ENCODE measurements at places on chromosomes 6 and 20.

- no peak for DNase-seq
These were observed 17.8 kb downstream of the SLC22A1 start for GRCh38 chr6:160139420-160139851.

GRCh38 chr6:42095776-42096541, 45.6 kb downstream of the TAF8 start:
- no peak for DNase-seq

- no peak for DNase-seq
These were observed at the start of gene NINL for GRCh38 chr20:25584905-25585704. Gene NINL (minus strand): TSS chr20:25585531. CDS start chr20:25526587, 58,944 bp downstream.

GRCh38 chr20:46735436-46735835, 26.0 kb downstream of the SLC2A10 start:
- DNase-seq = no peak

- no peak for DNase-seq
These were observed 13.3 kb downstream of the MCHR2 start for GRCh38 chr6:99980741-99981140.

DNA sequence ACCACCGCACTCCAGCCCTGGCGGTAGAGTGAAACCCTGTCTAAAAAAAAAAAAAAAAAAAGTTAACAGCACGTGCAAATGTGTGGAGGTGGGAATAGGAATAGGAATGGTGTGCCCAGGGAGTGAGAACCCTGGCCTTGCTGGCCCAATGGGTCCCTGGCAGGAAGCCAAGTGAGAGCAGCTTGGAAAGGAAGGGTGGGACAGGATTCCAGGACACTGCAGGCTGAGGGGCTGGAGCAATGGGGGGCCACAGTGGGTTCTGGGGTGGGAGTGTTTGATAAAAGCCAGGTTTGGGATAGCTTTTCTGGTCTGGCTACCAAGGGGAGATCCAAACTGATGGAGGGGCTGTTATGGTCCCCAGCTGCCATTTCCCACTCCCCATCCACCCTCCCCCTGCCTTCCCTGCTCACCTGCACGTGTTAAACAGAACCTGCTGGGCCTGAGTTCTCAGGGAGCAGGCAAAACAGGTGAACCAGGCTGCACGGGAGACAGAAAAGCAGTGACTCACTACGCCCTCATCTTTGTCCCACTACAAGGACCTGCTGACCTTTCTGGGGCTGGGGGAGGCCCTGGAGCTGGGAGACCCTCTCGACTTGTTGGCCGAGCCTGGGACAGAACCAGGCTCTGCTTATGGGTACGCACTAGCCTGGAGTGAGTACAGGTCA, 3.3 kb downstream of the SUN5 start:
- no peak for DNase-seq

GRCh38 chr6:144283646-144284477, 1.3 kb upstream of the UTRN start:
- DNase-seq = peak; percentile 18

DNA sequence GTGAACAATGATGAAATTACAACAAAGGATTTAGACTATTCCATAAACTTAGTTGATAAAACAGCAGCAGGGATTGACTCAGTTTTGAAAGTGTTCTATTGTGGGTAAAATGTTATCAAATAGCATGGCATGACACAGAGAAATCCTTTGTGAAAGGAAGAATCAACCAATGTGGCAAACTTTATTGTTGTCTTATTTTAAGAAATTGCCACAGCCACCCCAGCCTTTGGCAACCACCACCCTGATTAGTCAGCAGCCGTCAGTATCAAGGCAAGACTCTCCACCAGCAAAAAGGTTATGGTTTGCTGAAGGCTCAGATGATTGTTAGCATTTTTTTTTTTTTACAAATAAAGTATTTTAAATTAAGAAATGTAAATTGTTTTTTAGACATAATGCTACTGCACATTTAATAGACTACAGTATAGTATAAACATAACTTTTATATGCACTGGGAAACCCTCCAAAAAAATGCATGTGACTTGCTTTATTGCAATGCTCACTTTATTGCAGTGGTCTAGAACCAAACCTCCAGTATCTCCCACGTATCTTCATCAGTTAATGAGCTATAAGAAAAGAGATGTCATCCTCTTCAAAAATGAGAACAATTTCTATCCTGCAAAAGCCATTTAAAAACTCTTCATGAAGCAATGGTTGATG, 162.7 kb downstream of the SOBP start:
- DNase-seq = peak; percentile 53

DNA sequence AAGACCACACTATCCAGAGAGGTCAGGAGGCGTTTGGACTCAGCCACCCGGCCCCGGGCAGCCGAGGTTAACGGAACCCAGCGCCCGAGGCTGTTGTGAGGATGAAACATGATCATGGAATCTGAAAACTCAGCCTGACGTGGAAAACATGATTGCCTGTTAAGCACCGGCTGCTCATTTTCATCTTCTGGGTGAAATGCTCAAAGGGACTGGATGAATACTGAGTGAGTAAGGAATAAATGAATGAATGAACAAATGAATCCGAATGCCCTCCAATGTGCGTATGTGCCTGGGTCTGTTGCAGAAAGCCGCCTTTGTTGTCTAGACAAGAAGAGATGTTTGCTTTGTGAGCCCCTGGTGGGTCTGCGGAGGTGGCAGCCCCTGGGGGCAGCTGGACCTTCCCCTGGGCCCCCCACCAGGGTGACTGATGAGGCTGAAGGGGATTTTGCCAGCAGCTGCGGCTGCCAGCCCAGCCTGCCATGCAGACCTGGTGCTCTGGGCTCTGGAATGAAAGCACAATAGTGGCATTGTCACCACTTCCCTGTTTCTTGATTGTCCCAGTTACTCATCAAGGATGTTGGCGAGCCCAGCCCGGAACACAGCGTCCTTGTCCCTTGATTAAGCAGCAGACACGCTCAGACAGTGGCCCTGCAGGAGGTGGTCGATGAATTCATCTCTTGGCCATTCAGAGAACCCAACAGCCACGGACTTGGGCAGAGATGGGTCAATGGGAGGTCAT, 211.1 kb downstream of the ANKRD60 start:
- no peak for DNase-seq

DNA sequence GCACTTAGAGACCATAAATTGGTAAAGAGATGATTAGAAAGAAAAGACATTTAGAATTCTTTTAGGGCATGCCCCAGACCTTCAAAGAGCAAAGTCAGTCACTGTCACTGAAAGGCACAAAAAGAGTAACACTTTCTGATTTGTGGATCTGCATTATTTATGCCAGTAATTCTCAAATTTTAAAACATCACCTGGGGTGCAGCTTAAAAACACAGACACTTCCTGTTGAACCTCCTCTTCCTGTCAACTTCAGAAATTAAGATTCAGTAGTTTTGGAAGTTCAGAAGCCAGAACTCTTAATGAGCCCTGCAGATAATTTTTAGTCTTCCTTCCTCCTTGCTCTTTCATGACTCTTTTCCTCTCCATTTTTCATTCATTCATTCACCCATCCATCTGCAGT, 137.5 kb downstream of the NRN1 start:
- no peak for DNase-seq

DNA sequence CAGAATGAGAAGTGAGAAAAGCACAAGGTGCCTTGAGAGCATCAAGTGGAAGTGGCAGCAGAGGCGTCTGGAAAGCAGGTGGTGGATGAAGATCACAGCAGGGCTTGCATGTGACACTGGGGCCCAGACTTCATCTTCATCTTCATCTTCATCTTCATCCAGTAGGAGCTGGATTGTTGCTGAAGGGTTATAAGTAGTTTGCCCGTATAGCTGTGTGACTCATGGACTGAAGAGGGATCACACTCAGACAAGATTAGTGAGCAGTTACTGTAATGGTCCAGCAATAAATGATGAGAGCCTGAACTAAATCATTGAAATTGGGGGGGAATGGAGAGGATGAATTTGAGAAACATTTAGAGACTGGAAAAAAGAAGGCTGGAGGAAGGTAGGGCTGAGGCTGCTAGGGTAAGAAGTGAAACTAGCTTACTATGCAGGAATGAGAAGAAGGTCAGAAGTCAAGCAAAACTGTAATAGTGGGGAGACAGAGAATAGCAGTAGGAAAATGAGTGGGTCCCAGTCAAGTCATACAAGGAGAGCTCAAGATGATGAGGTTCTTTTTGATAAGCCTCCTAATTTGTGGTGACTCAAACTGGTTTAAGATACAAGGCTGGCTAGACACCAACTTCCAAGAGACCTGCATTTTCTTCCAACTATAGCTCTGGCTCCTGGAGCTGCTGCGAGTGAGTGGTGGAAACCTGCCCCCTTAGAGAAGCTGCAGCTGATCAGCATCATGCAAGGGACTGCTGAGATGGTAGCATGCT, 92.3 kb upstream of the BEND6 start:
- no peak for DNase-seq

GRCh38 chr6:7087491-7087979, 20.2 kb upstream of the RREB1 start:
- DNase-seq = no peak

DNA sequence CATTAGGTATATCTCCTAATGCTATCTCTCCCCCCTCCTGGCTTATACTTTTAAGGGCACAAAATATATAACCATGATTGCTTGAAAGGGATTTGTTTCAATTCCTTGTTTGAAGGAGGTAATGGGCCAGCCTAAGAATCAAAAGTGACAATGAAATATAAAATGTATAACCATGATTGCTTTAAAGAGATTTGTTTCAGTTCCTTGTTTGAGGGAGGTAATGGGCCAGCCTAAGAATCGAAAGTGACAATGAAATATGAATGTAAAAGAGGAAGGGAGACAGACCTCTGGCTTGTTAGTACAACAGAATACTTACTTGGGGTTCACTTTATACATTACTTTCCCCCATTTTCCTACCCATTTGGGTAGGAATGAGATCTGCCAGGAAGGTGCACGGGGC, 55.5 kb downstream of the FOXC1 start:
- DNase-seq = peak; percentile 87

DNA sequence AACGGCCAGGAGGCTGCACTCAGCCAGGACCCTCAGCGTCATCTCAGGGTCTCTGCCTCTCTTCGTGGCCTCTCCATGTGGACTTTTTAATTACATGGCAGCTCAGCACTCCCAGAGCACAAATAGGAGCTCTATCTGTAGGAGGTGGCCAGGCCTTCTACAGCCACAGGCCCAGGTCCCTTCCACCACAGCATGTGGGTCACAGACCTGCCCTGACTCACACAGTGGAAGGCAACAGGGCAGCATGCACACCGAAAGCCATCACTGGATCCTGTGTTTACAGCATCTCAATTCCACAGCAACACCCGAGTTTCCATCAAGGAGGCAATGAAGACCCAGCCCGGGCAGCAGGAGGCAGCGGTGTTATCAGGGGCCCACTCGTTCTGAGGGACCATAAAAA, 65.8 kb upstream of the CD93 start:
- no peak for DNase-seq
